ENCODE measurements at places on chromosomes 6 and 20.

GRCh38 chr6:101341926-101342325 lies 51.6 kb upstream of the GRIK2 start:
- no peak for DNase-seq

GRCh38 chr6:131822119-131822518 lies 14.3 kb downstream of the ENPP1 start:
- DNase-seq: no peak

DNA sequence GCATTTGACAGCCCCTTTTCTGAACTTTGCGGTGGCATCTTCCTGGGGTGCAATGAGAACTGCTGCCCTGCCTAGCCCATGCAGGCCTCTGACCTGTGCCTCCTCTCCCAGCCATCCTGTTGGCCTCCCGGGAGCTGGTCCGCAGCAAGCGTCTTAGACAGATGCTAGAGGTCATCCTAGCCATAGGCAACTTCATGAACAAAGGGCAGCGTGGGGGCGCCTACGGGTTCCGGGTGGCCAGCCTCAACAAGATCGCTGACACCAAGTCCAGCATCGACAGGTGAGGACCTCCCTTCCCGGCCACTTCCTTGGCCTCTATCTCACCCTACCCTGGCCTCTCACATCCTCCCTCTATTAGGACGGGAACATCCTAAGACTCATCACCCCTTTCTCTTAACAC lies 37.6 kb downstream of the MOCS1 start:
- no peak for DNase-seq

GRCh38 chr6:31075528-31075927 lies 36.8 kb downstream of the C6orf15 start:
- no peak for DNase-seq

DNA sequence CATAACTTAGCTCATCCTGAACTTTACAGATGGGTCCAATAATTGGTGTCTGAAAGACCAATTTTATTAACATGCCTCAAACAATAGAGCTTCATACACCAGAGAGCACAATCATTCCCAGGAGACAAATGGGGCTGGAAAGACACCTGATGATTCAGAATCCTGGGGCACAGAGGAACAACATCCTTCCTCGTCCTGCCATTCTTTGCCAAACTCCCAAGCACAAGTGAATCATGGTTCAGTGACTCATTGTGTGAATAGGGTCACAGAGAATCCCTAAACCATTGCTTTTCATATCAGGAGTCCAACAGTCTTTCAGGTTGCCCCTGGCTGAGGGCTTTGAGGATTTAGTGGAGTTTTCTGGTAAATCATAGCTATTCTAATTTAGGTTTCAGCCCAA lies 266.4 kb upstream of the BMP2 start:
- peak; percentile 25 for DNase-seq

- DNase-seq: no peak
These were observed 166.5 kb upstream of the QKI start for GRCh38 chr6:163248051-163248450.

GRCh38 chr20:39264506-39265172 lies 302.5 kb downstream of the DHX35 start:
- peak; percentile 66 for DNase-seq

- peak; percentile 79 for DNase-seq
These were observed 56.3 kb upstream of the CD93 start for GRCh38 chr20:23142162-23143050.

GRCh38 chr6:119612911-119613381 lies 263.4 kb upstream of the MAN1A1 start:
- no peak for DNase-seq

DNA sequence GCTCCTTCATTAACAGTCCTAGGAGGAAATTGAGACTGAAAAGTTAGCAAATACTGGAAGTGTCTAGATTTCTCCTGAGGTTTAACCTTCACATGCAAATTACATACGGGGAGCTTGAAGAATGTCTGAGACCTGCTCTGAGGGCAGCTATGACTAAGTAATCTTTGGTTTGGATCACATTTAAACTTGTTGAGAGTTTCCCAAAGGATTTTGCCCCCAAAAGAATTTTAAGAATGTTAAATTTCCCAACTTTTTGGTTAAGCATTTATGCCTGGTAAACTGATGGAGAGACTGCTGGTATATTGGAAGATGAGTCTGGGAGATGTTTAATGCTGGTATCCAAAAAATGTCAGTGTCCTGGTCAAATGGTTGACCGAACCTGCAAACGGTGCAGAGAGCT lies 97.0 kb downstream of the RREB1 start:
- no peak for DNase-seq

- DNase-seq: no peak
These were observed 13.6 kb upstream of the SH3BGRL2 start for GRCh38 chr6:79617518-79617941.

- no peak for DNase-seq
These were observed 75.1 kb upstream of the QKI start for GRCh38 chr6:163339466-163339865.

- DNase-seq: peak; percentile 78
These were observed 38.4 kb downstream of the THBS2 start for GRCh38 chr6:169215201-169215681.

GRCh38 chr20:51423810-51424209 lies 118.7 kb downstream of the NFATC2 start:
- no peak for DNase-seq

DNA sequence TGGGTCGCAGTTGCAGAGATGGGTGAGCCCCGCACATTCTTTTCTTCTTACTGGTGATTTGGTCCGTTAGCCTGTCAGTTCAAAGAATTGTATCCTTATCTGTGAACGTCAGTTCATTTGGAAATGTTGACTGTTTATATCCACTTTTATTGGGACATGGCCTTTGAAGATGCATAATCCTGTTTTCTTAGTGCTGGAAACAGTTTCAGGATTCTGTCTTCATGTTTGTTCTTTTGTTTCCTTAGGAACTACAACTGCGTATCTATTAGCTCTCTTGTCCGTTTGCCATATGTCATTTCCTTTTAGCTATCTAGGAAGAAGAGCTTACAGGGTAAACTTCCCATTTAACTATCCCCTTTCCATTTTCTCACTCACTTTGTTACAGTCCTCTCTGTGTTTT lies 35.0 kb upstream of the TULP1 start:
- DNase-seq: no peak

GRCh38 chr6:56040223-56040622 lies 164.8 kb upstream of the BMP5 start:
- peak; percentile 45 for DNase-seq

- no peak for DNase-seq
These were observed 32.9 kb upstream of the PDE10A start for GRCh38 chr6:165695722-165696515.

DNA sequence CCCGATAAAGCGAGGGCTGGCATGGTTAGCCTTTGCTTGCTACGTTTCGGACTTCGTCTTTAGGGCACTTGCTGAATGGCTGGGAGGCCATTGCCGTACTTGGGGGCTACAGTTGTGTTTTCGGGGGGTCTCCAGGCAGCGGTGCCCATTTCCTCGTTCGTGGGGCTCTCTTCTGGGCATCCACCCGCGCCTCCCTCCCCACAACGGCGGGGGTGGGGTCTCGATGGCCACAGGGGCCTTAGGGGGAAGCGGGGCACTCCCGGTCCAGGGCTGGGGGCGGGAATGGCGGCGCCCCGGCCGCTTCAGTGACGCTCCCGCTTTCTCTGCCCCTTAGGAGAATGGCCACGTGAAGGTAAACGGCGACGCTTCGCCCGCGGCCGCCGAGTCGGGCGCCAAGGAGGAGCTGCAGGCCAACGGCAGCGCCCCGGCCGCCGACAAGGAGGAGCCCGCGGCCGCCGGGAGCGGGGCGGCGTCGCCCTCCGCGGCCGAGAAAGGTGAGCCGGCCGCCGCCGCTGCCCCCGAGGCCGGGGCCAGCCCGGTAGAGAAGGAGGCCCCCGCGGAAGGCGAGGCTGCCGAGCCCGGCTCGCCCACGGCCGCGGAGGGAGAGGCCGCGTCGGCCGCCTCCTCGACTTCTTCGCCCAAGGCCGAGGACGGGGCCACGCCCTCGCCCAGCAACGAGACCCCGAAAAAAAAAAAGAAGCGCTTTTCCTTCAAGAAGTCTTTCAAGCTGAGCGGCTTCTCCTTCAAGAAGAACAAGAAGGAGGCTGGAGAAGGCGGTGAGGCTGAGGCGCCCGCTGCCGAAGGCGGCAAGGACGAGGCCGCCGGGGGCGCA lies 2.4 kb downstream of the MARCKS start:
- DNase-seq: no peak

- DNase-seq: peak; percentile 66
These were observed 96.9 kb downstream of the JPH2 start for GRCh38 chr20:44089987-44090674.

DNA sequence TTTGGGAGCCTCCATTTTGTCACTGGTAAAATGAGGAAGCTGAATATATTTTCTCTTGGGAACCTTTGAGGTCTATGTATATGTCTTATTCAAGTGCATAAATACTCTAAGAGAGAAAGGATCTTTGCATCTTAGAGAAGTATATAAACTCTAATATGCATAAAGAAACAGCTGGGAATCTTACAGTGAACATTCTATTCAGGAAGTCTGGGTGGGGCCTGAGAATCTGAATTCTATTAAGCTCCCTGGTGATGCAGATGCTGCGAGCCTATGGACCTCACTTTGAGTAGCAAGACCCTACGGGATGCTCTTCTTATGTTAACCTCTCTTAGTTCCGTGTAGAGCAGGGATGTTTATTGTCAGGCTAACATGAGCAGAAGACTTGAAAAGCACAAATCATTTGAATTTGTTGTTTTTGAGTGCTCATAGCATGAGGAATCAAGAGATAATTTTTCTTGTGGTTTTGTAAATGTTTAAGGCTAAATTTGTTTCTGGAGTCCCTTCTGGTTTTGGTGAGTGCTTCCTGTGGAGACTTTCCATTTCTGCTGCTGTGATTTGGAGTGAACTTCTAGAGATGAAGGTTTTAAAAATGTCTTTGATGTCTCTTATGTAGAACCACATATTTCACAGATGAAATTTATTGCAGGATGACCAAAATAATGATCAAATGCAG lies 281.2 kb upstream of the JAG1 start:
- no peak for DNase-seq

GRCh38 chr20:61976263-61976643 lies 89.4 kb downstream of the TAF4 start:
- DNase-seq: no peak

DNA sequence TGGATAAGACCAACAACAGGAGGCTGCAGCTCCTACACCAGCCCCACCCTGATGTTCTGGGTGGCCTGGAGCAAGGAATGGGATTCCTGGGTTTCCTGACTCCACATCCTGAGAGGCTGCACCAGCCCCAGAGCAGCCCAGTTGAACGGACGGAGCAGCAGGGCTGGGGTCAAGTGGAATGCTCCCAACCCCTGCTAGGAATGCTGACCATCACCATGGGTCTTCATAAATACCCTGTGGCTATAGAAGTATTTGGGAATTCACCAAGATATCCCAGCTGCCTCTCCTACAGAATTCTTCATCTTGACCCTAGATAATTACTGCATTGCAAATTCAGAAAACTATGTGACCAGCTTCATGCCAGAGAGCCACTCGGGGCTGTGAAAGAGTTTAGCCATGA lies 180.3 kb downstream of the THBS2 start:
- no peak for DNase-seq

Measured in NB4 (cell line).